ENCODE measurements at places on chromosomes 7 and 10. TPM values are rescaled to one million over a fixed set of nuclear protein-coding genes. Genes with fewer than 3 reads are reported as not detected.

The AGBL3 gene
- total RNA-seq, result 6.7 TPM

DNA sequence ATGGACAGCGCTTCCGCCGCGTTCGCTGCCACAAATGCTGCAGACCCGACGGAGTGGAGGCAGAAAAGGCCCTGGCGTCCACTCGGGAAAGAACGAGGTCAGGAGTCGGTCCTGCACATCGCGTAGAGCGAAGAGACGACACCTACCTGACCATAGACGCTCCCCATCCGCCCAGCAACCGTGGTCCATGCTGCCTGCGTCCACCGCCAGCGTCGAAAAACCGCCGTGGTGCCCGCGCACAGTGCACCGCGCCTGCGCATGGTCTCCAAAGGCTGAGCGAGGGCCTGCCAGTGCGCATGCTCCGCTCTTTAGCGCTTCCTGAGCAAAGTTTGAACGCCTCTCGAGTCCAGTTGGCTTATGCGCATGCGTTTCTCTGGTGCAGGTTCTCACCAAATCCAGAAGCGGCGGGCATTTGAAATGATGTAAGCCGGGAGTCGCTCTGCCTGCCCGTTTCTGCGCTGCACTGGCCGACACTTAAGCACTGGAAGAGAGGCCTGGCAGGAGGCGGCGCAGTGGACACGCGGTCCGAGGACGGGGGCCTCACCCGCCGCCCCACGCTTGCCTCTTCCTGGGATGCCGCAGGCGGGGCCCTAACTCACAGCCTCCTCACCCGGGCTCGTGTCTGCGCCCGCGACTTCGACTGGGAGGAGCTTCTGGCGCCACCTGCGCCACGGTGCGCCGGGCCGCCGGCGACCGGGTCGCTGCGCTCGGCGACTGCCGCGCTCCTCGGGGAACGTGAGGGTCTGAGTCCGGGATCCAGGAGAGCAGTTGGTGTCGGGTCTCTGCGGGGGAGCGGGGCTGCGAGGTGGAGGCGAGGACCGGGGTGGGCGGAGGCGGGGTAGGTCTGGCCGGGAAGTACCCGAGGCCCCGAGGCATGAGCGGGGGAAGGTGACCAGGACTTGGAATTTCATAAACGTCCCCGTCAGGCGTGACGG is at the start of gene FAM24B:
TSS of gene FAM24B (minus strand) at position 243 of the 935 bp plus-strand sequence. CDS start 29,066 bp downstream, outside the sequence.
- peak within 1 kb of the TSS; percentile 94 for H3K27ac ChIP-seq
- peaks cover 39% of the 10 kb centered on the region for H3K4me1 ChIP-seq
- DNase-seq, result peak; percentile 91
- peaks cover 46% of the 10 kb centered on the region for H3K36me3 ChIP-seq

The PLXDC2 gene
- total RNA-seq, result 1.0 TPM

The TFPI2 gene
- total RNA-seq, result not detected

DNA sequence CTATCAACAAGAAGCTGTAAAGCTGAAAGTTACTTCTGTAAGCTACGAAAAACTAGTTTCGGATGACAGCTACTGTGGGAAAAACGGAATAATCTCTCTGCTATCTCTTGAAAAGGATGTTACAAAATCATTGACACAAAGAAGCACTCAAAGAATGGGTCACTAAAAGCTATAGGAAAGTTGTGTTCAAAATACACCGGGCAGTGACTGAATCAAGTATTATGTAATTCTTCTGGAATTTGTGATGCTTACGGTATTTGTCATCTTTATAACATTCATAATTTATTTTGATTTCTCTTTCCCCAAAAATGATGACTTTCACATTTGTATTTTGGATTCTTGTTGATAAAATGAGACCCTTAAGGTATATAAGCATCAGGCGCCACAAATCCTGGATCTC is 112.1 kb upstream of the KLF6 start:
- peaks cover 4% of the 10 kb centered on the region for H3K36me3 ChIP-seq
- no peak for DNase-seq
- peaks cover 24% of the 10 kb centered on the region for H3K4me1 ChIP-seq
- H3K4me3 ChIP-seq, result no peak overlapping the region
- H3K27ac ChIP-seq, result no peak overlapping the region
- no peaks in the 10 kb centered on the region for H3K27me3 ChIP-seq

DNA sequence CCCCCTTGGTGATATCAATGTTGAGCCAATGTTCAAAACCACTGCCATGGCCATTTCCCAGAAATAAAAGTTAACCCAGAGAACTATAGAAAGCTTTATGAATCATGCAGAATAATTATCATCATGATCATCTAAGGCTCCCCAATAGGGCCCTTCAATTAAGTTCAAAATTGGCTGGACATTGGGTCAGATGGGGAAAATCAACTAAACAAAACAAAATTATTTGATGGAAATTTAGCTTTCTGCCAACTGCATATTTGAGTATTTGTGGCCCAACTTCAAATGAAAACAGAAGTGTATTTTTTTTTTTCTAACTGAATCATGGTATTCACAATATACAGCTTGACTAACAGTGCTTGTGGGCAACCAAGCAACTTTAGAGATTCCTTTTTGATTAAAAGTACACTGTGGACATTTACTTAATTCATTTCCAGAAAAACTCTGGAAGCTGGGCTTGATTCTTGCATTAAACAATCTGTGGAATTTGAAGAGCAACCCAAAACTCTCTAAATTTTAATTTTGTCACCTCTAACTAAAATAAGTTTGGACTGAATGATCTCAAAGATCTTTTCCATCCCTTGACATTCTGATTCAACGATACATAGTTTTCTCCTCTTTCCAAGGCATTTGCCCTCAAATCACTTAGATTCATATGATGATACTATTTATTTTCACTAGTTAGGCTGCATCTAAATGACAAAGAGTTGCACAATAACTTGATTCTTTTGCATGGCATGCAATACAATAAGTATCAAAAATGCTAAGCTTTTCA is 203.2 kb downstream of the AHR start:
- H3K36me3 ChIP-seq, result peaks cover 3% of the 10 kb centered on the region
- H3K27ac ChIP-seq, result no peak overlapping the region
- H3K4me1 ChIP-seq, result peaks cover 2% of the 10 kb centered on the region
- DNase-seq, result no peak

The EFCAB10 gene
- total RNA-seq, result not detected

The HKDC1 gene
- 1.1 TPM for total RNA-seq

The TEX36 gene
- not detected for total RNA-seq
